ENCODE measurements at places on chromosomes 4 and X.

DNA sequence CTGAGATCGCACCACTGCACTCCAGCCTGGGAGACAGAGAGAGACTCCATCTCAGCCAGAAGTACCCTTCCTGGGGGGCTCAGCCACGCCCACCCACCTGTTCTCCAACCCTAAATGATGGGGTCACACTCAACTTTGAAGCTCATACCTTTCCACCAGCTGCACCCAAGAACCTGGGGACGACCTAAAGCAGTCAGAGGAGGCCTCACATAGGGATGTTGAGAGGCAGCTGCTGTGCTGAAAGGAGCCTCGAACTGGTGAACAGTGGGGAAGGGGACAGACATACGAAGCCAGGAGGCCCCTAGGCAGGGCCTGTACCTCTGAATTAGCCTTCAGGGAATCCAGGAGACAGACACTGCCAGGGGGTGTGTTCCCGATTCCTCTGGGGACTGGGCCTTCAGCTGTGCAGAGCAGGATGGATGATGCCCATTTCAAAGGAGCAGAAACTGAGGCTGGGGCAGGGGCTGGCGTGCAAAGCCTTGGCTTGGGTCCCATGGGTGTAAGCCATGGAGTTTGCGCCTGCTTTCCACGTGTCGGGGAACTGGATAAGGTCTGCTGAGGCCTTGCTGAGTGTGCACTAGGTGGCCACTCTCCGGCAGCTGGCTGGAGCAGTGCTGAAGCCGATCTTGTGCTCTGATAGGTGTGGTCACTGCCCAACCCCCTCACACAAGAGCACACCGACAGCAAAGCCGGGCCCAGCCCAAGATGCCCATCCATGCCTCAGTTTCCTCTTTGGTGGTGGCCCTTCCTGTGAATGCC lies 130.8 kb downstream of the CPZ start:
- no peak for DNase-seq

DNA sequence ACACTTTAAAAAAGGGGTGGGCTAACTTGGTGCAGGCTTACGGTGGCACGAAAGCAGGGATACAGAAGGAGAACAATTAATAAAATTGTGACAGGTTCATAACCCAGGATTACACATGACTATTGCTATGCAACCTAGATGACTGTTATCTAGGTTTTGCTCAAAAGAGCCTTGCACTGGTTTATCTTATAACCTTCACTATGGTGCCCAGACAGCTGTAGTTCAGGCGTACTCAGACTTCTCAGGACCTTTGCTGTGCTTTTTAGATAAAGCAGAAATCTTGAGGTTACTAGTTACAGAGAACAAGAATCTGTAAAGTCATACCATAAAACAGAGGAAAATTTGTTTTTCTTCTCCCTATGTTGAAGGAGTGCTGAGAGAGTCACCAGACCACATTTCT lies 44.4 kb downstream of the UGT2A3 start:
- DNase-seq, result no peak

GRCh38 chrX:49701323-49701722 lies 5.5 kb upstream of the PAGE1 start:
- no peak for DNase-seq

DNA sequence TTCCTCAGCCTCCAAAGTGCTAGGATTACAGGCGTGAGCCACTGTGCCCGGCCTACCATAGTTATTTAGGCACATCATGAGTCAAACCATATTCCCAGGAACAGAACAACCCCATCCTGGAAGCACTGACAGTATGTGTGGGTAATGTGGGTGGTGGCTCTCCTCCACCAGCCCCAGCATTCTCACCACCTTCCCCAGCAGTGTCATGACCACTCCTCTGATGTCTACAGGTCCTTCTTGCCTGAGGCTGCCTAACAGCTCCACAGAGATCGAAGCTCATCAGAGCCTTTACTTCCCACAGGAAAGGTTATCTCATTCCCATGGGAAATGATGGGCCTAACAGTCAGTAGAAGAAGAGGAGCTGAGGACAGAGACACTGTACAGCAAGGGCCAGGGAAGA lies 129.5 kb upstream of the GPC4 start:
- no peak for DNase-seq

GRCh38 chrX:68499543-68500504 lies 973 bp downstream of the YIPF6 start:
- DNase-seq, result peak; percentile 52

GRCh38 chrX:66163447-66163846 lies 600 bp upstream of the HEPH start:
- no peak for DNase-seq

DNA sequence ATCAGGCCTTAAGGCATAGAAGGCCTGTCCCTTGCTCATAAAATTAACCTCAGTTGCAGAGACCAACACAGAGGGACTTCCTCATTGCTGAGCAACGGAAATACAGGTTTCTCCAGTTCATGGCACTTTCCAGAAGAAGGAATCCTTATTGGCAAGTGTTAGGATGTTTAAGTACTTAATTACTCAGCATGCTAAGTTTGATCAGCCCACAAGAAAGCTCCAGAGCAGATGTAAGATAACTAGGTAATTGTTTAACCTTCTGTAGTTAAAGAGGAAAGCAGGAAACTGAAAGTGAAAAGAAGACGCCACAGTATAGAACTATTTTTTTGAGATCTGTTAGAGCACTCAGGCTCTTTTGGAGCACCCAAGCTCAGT lies 33.5 kb downstream of the SMS start:
- DNase-seq, result no peak

- no peak for DNase-seq
Observed at GRCh38 chrX:22117633-22118032, 85.5 kb downstream of the PHEX start.

GRCh38 chr4:76036855-76037254 lies 985 bp upstream of the CXCL11 start:
- no peak for DNase-seq

DNA sequence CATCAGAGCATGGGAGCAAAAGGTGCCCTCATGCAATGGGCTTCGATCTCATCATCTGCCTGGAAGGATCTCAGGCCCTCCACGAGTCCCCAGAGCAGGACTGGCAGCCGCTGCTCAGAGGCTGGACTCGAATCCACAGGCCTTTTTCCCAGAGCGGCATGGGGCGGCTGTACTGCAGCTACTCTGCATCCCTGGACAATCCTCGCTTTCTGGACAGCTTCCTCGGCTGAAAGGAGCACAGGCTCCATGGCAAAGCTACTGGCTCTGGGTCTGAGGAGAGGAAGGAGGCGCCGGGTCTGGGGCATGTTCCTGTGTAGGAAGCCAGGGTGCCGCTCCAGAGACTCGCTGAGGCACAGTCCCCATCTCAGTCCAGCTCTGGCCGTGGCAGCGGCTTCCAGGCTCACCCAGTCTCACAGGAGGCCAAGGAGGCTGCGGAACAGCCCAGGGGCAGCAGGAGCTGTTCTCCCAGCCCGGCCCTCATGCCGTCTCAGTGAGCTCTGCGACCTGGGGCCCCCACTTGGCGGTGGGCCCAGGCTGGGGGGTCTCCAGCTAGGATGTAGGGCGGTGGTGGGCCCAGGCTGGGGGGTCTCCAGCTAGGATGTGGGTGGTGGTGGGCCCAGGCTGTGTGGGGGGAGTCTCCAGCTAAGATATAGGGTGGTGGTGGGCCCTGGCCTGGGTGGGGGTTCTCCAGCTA lies 2.7 kb upstream of the SPON2 start:
- no peak for DNase-seq

GRCh38 chrX:24030597-24030996 lies 3.6 kb upstream of the KLHL15 start:
- no peak for DNase-seq

- DNase-seq, result no peak
Observed at GRCh38 chrX:12934850-12935249, 28.4 kb downstream of the TLR8 start.

DNA sequence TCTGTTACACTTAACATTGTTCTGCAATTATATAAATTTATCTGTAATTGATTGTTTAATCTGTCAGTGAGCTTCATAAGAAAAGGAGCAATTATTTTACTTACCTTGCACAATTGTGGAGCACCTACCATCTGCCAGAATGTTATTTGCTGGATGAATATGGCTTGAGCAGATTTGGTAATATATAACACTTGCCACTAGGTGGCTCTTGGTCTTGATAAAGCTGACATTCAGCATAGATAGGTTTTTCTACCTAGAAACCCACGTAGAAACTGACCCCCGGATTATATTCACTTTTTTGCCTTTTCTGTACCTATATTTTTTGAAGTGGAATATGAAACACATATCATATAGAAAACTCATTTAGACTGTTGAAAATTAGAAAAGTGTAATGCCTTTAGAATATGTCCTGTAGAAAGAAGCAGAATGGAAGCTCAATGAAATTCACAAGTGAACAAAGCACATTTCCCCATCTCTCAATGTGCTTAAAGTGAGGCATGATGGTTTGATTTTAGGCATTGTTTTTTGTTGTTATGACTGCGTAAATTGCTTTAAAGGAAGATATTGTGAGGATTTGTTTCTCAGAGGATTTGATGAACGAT lies 9.5 kb downstream of the RBPJ start:
- peak; percentile 61 for DNase-seq

DNA sequence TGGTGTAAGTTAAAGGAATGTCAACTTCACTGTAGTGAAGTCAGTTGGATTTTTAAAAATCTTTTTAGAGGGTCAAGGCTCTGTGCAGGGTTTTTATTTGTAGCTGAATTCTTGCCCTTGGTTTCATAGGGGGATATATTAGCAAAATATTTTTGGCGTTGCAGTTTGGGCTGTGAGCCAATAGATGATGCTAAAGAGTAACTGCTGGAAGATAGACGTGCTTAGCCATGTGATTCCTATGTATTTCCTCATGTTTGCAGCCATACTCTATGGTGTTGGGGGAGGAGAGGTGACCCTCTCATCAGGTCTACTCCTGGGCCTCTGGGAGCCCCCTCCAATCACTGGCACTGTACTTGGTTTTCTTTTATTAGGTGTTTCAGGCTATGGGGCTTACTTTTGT lies 246.7 kb upstream of the ARHGAP24 start:
- DNase-seq, result no peak

DNA sequence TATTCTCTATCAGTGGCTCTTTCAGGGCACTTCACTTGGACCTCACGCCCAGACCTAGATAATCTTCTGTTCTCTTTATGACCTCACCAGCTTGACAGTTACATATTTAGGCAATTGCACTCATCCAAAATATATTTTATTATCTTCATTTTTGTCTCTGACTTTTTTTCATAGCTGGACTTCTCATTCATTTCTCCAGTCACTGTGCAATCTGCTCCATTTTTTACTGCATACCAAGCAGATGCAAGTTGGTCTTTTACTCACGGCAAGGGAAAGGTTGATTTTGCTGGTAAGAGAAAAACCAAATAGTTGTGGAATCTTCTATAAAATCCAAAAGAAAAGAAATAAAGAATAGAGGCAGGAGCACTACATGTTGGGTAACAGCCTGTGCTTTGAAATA lies 31.7 kb downstream of the MAD2L1 start:
- DNase-seq, result no peak

DNA sequence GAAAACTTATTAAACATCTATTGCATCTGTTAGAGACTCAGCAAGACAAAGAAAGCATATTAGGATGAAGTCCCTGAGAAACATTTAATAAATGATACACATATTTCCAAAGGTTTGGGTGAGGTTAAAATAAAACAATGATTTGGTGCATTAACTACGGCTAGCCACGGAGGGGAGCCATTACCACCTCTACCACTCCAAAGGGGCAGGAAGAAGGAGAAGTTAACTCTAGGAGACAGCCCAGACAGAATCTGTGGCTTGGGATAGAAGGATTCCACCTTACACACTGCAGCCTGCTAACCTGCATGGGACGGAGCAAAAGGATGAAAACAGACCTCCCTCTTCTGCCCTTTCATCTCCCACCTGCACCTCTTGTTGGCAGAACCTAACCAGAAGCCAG lies 189.1 kb upstream of the C1QTNF7 start:
- DNase-seq, result no peak

DNA sequence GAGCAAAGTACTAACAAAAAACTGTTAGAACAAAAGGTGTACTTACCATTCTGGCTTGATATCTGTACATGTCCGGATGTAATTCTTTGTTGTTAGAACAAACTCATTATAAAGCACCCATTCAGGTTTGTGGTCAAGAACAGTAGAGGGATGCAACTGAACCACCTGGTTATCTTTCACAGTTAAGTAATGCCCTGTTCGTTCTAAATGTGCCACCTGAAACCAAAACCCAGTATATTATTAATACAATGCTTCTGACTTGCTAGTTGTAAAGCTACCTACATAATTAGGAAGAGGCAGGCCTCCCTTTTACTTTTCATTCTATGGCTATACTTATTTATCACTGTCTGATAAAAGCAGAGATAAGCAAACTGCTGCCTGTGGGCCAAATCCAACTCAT lies 54.8 kb downstream of the DHX15 start:
- no peak for DNase-seq

DNA sequence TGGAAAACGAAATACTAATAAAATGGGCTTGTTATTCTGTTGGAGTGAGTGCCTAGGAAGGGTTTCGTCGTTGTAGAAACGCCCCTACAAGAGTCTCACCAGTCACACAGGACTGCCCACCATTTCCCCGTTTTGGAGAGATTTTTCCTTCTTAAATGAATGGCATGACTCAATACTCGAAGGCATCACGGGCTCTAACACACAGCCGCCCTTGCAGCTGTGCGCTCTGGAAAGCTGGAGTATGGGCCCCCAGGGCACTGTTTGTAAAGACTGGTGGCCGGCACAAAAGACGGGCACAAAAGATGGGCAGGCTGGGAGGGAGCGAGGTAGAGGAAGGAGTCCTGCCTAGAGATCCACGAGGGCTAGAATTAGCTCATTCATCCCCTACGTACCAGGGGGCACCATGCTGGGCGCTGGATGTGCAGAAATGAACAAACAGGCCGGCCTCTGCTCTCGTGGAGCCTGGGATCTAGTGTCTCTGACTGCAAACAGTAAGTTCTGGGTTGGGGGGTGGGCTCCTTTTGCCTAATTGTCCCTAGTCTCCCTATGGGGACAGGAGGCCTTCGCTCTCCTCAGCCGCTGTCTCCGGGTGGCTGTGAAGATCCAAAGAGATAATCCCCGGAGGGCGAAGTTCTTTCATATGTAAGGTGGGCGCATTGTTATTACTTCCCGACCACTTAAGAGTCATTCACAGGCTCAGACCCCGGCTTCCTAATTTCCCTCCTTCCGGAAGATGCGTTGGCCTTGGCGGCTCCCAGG lies 1.0 kb upstream of the SFRP2 start:
- DNase-seq, result no peak

- DNase-seq, result no peak
Observed at GRCh38 chr4:8591626-8592365, 769 bp upstream of the CPZ start.

GRCh38 chrX:12372111-12372510 lies 233.8 kb downstream of the FRMPD4 start:
- DNase-seq, result no peak

DNA sequence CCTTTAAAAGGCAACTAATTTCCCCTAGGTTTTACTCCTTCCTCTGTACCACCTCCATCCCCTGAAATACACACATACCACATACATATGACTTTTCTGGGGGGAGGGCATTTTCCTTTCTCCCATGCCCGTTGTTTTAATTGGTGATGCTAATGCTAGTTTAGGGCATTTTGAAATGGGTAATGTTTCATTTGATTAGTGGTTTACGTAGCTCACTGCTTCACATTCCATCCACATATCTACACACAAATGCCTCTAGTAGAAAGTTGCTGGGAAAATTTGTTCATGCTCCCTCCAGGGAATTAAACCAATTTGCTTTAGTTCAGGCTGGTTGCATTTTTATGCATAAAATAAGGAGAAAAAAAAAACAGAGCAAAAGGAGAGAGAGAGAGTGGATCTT lies 231.2 kb downstream of the FRAS1 start:
- DNase-seq, result no peak

GRCh38 chrX:119189595-119189994 lies 46.5 kb upstream of the PGRMC1 start:
- DNase-seq, result no peak

Measured in hematopoietic multipotent progenitor cell treated with erythropoietin and hydrocortisone succinate and interleukin-3 and kit ligand, for 17 days (in vitro differentiated cells).